ENCODE measurements at places on chromosomes 4 and X.

DNA sequence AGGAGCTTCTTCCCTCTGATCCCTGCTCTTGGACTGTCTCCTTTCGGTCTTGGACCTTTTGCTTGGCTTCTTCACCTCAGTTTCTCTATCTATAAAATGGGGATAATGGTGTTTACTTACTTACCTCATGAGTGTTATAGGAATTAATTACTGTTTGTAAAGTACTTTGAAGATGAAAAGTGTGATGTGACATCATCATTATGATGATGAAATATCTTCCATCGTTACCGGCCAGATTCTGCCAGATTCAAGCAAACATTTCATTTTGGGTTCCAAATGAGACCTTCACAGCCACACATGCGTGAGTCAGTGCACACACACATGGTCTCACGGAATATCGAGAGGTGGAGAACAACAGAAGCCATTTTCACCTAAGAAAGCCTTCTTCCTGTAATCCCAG, 220.1 kb upstream of the RPL34 start:
- no peak for DNase-seq

GRCh38 chr4:129264008-129264657, 168.2 kb downstream of the C4orf33 start:
- DNase-seq: no peak

GRCh38 chr4:70236125-70236524, 6.3 kb upstream of the CSN3 start:
- no peak for DNase-seq

GRCh38 chr4:123127218-123127617, 204.8 kb upstream of the NUDT6 start:
- DNase-seq: no peak

- DNase-seq: no peak
These were observed 294.3 kb downstream of the GUCY2F start for GRCh38 chrX:109187473-109188168.

GRCh38 chrX:8232406-8232805, 61.3 kb upstream of the VCX2 start:
- no peak for DNase-seq

- DNase-seq: no peak
These were observed 5.7 kb upstream of the CASP6 start for GRCh38 chr4:109708990-109709389.

GRCh38 chrX:129665916-129666644, 11.3 kb upstream of the APLN start:
- no peak for DNase-seq

DNA sequence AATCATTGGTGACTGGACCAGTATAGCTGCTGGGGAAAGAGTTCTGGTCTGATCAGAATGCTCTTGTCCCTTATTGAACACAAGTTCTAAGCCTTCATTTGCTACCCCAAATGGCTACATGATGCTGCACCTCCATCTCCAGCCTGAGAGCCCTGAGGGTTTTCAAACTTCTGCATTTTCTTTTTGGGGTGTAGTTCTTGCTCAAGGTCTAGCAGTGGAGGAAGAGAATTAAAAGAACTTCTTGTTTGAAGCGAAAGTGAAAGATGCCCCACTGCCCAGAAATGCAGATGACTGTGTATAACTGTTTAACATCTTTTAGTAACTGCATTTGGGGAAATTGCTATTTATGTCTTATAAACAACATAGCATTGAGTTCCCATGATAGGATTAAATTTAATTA, 38.5 kb downstream of the LAMTOR3 start:
- no peak for DNase-seq

DNA sequence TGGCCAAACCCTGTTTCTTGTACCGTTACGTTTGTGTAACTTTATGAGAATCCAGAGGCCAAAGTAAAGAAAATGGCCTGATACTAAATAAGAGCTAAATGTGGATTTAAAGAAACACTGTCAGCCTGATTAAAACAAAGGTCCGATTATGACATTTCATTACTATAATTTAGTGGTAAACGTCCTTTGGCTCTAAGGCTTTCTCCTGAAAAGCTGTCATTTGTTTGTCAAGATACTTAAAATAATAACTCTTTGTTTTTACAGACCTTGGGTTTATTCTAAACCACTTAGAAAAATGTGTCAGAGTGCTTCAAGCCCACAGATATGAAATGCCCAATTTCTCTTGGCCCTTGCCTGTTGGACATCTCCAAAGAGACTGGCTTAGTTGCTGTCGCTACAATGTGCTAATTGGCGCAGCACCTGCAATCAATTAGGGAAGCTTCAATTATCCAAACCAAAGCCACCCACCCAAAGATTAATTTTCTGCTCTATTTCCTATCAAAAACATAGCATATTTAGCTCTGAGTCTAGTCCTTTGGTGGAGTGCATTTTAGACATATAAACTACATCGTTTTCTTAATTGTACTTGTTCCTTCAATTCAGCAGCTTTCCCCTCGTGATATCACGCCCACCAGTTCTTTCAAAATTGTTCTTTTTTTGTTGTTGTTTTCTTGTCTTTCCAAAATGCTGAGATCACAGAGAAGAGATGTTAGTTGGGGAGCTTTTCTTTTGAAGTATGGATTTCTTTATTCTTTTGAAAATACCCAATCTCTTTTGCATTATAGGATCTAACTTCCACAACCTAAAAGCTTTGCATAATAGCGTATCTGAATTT, 13.6 kb downstream of the SMIM20 start:
- peak; percentile 17 for DNase-seq

- DNase-seq: no peak
These were observed 515.4 kb upstream of the ATOH1 start for GRCh38 chr4:93313197-93313596.

GRCh38 chr4:37956941-37957340, 3.3 kb upstream of the PTTG2 start:
- DNase-seq: no peak

- no peak for DNase-seq
These were observed 705.4 kb downstream of the RAB28 start for GRCh38 chr4:12778706-12779105.

DNA sequence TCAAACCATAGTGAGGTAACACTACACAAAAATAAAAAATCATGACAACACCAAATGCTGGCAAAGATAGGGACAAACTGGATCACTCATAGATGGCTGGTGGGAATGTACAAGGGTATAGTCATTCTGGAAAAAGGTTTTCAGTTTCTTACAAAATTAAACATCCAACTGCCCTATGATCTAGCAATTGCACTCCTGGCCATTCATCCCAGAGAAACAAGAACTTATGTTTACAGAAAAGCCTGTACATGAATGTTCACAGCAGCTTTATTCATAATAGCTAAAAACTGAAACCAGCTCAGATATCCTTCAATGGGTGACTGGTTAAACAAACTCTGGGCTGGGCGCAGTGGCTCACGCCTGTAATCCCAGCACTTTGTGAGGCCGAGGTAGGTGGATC, 43.3 kb downstream of the NYX start:
- DNase-seq: no peak

DNA sequence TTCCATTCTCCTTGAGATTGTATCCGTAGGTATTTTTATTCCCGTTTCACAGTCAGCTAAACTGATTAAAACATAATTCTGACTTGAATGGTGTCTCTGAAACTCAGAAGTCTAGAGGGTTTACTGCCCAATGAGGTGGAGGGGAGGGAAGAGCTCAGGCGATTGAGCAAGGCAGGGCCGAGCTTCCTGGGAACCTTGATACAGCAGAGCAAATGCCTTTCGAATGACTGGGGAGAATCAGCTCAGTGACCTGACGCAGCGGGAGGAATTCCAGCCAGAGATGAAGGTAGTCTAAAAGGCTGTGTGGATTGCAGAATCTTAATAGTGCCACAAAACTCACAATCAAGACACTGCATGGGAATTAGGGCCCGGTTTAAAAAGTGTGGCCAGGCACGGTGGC, 233.6 kb downstream of the EVC2 start:
- no peak for DNase-seq

DNA sequence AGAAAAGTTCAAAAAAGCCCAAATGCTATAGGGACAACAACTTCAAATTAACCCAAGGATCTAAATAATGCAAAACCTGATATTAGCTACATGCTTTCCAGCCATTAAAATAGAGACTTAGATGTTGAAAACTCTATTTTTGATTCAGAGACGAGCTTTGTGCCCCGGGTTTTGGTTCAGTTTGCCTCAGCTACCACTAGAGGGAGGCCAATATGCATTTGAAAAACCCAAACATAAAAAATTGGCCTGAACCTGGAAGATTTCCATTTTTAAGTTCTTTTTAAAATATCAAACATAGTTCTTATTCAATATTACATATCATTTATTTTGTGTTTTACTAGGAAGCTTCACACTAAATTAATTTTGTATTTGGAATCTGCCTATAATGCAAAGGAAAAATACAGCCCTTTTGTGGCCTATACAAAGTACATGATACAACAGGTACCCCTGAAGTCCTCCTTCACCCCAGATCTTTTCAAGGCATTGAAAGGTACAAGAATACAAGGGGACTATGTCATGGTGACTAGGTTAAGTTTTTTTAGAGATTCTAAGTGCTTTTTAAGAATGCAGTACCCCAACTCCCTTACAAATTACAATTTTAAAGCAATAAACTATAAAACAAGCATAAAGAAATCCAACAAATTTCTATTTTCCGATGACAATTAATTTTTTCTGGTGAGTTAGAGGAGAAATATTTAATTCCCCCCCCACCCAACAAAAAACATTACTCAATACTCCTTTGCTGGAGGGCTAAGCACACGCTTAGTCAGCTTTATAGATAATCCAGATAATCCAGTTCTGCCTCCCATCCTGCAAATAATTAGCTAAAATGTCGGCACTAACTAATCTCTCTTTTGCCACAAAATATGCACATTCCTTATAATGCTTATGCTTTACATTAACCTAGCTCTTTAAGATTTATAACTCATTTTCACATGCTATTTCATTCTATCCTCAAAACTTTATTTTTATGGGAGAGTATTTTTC, 97.7 kb upstream of the PTPN13 start:
- DNase-seq: no peak

DNA sequence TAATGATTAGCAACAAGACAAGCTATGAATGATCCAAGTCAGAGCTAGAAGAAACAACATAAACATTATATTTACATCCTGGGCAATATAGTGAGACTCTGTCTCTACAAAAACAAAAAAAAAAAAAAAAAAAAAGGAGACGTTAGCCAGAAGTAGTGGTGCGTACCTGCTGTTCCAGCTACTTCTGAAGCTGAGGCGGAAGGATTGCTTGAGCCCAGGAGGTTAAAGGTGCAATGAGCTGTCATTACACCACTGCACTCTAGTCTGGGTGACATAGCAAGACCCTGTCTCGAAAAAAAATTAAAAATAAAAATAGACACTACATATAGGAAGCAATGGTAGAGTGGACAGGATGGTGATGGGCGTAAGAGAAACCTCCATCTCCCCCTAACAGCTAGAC, 144.6 kb upstream of the VCX3A start:
- DNase-seq: no peak

DNA sequence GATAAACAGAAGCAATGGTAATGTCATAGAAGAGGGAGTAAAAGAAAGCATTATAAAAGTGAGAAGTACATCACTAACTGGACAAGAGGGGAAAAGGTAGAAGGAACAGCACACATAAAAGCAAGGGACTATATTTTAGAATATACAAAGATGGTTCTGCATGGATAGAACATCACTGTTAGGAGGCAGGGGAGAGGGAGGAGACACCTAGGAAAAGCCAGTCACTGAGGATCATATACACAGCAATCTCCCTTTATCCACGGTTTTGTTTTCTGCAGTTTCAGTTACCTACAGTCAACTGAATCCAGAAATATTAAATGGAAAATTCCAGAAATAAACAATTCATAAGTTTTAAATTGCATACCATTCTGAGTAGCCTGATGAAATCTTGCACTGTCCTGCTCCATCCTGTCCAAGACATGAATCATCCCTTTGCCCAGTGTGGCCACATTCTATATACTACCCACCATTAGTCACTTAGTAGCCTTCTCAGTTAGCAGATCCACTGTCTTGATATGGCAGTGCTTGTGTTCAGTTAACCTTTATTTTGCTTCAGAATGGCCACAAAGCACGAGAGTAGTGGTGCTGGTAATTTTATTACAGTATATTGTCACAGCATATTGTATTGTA, 74.2 kb downstream of the PPA2 start:
- no peak for DNase-seq

- DNase-seq: no peak
These were observed 190.6 kb downstream of the MID1IP1 start for GRCh38 chrX:38991656-38992440.

- no peak for DNase-seq
These were observed 25.2 kb downstream of the DNAJB14 start for GRCh38 chr4:99921174-99921573.

- no peak for DNase-seq
These were observed 444.3 kb downstream of the NAP1L3 start for GRCh38 chrX:93229036-93229435.

- no peak for DNase-seq
These were observed 469.1 kb downstream of the GBA3 start for GRCh38 chr4:23161787-23162186.

DNA sequence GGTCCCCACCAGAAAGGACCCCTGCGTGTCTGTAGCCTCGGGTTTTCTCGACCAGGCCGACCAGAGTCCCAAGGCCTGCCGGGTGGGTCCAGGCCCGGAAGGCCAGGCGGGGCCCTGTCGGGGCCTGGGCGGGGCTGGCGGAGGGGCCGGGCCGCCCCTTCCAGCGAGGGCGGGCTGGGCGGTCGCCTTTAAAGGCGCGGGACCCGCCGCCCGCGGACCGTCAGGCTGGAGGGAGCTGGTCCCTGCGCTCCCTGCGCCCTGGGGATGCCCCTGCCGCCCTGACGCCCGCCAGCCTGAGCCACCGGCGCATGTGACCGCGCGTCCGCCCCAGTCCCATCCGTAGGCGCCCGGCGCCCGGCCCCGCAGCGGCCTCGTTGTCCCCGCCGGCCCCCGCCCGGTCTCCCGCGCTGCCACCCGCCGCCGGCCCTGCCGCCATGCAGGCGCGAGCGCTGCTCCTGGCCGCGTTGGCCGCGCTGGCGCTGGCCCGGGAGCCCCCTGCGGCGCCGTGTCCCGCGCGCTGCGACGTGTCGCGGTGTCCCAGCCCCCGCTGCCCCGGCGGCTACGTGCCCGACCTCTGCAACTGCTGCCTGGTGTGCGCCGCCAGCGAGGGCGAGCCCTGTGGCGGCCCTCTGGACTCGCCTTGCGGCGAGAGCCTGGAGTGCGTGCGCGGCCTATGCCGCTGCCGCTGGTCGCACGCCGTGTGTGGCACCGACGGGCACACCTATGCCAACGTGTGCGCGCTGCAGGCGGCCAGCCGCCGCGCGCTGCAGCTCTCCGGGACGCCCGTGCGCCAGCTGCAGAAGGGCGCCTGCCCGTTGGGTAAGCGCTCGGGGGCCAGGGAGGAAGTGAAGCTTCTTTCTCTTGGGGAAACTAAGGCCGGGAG, at the start of gene HTRA3:
HTRA3 (plus strand) TSS at position 220 of the 883 bp plus-strand sequence; CDS start at position 435, 215 bp downstream.
- DNase-seq: no peak

- DNase-seq: no peak
These were observed 123.9 kb downstream of the SLC7A11 start for GRCh38 chr4:138118270-138118669.

GRCh38 chr4:169250796-169251195, 20.0 kb downstream of the SH3RF1 start:
- DNase-seq: no peak

DNA sequence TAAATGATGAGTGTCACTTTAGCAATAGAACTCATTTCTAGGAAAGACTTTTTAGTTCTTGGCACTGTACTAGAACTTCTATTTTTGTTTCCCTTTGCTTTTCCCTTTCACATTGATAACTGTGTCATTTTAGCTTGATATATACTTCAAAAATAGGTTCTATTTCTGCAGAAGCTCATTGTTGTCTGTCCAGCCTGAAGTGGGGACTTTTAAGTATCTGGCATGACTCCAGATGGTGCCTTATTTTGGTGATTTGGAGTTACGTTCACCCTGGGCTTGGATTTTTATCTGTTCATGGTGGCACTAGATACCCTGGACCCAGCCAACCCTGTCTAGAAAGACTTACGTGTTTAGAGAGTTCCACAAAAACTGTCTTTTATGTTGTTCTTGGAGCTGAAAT, 3.4 kb downstream of the ABHD18 start:
- DNase-seq: no peak

Measured in cerebellar nuclear complex (tissue), 1 donor.